DMS79 (cell line): ENCODE measurements at places on chromosomes 13 and 19.
A peak's percentile ranks its signal among the peaks of the same experiment; 100 is the strongest.

GRCh38 chr19:2546128-2547032, 70.5 kb downstream of the GADD45B start:
- DNase-seq: no peak

- DNase-seq: peak; percentile 14
These were observed 83.3 kb downstream of the KLF5 start for GRCh38 chr13:73142071-73142470.

GRCh38 chr13:94269557-94269956, 209.9 kb downstream of the DCT start:
- no peak for DNase-seq

- no peak for DNase-seq
These were observed 391.0 kb downstream of the LMO7 start for GRCh38 chr13:76027131-76027530.

- no peak for DNase-seq
These were observed 29.6 kb upstream of the RCBTB2 start for GRCh38 chr13:48562296-48563066.

DNA sequence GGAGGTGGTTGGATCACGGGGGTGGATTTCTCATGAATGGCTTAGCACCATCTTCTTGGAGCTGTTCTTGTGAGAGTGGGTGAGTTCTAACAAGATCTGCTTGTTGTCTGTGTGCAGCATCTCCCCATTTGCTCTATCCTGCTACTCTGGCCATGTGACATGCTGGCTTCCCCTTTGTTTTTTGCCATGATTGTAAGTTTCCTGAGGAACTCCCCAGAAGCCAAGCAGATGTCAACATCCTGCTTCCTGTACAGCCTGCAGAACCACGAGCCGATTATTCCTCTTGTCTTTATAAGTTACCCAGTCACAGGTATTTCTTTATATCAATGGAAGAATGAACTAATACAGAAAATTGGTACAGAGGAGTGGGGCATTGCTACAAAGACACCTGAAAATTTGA, 2.3 kb upstream of the SIGLEC12 start:
- no peak for DNase-seq

DNA sequence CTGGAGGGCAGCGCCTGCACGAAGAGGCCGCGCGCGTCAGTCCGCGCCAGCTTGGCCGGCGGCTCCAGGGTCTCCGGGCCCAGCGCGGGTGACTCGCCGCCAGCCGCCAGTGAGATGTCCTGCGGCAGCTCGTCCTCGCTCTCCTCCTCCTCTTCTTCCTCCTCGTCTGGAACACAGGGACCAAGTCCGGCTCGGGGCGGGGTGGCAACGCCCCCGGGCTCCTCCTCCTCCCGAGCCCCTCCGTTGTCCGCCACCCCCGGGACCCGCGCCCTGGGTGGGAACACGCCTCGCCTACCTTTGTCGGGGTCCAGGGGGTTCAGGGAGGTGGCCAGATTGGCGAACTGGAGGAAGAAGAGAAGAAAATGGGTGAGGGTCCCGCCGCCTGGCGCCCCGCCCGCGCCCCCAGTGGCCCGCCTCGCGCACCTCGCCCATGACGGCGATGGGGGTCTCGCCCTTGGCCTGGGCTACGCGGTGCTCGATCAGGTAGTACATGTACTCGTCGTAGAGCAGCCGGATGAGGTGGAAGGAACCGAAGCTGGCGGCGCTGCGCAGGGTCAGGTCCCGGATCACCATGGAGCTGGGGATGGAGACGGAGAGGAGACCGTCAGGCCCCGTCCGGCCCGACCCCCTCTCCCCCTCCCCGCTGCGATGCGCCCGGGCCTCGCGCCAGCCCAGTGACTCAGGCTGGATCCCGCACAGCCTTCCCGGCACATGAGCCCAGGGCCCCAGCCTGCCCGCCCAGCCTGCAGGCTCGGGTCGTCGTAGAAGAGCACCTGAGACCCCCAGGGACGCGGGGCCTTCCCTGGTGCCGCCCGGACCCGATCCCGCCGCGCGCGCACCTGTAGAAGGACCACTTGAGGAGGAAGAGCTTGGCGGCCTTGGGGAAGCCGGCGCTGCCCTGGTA, 10.6 kb downstream of the DCAF15 start:
- no peak for DNase-seq

GRCh38 chr19:48533770-48534169, 18.2 kb upstream of the SULT2B1 start:
- DNase-seq: no peak

GRCh38 chr13:70203661-70204229, 95.5 kb upstream of the KLHL1 start:
- no peak for DNase-seq

DNA sequence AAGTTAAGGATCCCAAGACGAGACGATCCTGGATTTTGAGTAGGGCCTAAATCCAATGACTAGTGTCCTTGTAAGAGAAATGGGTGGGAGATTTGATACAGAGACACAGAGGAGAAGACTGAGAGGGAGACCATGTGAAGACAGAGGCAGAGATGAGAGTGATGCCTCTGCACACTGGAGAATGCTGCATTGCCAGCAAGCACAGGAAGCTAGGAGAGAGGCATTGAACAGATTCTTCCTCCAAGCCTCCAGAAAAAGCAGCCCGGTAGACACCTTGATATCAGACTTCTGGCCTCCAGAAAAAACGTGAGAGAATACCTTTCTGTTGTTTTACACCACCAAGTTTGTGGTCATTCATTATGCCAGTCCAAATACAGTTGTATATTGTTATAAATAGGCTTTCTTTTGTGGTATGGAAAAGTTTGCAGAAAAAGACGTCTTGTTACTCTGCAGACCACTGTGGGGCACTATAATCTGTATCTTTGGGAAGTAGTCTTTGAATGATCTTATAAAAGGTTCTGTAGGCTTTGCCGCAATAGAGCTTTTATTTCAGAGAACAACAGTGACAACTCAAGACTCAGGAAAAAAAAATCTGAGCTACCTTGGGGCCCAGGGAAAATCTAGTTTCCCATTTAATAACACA, 17.9 kb upstream of the RFC3 start:
- DNase-seq: no peak

GRCh38 chr19:32976223-32976805, 4.3 kb downstream of the FAAP24 start:
- peak; percentile 48 for DNase-seq

DNA sequence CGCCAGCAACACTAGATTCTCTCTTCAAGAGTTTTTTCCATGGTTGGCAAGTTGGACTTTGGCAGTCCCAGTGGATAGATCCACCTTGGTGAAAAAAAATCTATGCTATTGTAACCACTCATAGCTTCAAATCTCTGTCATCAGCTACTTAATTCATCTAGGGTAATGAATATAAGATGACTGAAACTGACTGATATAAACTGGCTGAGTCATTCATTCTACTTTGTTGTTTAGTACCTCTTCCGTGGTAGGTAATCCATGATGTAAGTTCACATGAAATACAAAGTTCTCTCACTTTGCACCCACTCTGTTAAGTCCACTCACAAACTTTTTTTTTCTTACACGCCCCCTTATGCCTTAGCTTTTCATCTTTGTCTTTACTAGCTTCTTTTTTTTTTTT, 1381.5 kb downstream of the SLITRK5 start:
- no peak for DNase-seq

- DNase-seq: peak; percentile 88
These were observed 742 bp downstream of the NALCN start for GRCh38 chr13:101415358-101416174.

- no peak for DNase-seq
These were observed 1040.6 kb upstream of the SLC10A2 start for GRCh38 chr13:104106705-104107393.

DNA sequence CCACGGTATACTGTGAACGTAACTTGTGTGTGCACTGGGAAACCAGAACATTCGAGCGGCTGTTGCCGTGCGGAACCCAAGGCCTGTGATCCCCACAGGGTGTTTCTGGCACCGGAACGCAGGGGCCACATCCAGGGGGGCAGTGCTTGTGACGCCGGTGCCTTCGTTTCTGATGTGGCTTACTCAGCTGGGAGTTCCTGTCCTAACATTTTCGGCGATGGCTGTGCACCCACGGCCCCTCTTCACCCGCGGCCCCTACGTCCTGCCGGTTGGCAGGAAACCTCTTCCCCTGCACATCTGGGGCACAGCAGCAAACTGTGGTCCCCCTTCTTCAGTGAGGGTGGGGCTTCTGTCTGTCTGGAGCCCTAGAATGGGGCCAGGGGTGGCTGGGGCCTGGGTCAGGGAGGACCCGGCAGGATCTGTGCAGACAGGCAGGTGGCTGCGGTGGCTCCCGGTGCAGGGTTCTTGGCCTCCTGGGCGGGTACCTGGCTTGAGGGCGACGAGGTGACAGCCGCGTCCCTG, 26.2 kb downstream of the CSNK1G2 start:
- no peak for DNase-seq

GRCh38 chr13:114065926-114066774, 66.3 kb downstream of the RASA3 start:
- no peak for DNase-seq

DNA sequence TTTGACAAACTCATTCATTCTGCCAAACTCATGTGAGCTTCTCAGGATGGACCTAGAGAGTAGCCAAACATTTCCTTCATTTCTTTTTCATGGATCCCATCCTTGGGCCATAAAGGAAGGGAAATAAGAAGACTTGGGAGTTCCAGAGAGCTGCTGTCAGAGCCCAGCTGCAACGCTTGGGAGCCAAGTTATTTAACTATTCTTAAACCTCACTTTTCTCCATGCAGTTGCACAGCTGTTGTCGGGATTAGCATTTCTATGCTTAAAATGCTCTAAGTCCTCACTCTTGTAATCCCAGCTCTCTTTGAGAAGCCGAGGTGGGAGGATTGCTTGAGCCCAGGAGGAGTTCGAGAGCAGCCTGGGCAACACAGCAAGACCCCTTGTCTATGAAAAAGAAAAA, 11.7 kb upstream of the CASP14 start:
- no peak for DNase-seq
